Spleen (tissue), 13 donors: ENCODE measurements at places on chromosomes 3 and 15. TPM values are rescaled to one million over a fixed set of nuclear protein-coding genes. Genes with fewer than 3 reads are reported as not detected.

SLC22A13 gene
- total RNA-seq, result 1.6 TPM

DNA sequence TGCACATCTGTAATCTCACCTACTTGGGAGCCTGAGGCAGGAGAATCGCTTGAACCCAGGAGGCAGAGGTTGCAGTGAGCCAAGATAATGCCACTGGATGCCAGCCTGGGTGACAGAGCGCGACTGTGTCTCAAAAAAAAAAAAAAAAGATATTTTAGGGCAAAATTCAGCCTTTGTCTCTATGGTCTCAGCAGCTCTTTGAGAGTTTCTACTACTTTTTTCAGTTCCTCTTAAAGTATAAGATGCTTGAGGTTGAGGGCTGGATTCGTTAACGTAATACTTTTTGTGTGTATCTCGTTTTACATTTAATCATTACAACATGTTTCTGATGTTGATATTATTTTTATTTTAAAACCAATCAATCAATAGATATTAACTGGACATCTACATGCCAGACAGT lies 381.2 kb upstream of the TBL1XR1 start:
- no peaks in the 10 kb centered on the region for H3K36me3 ChIP-seq
- H3K27me3 ChIP-seq, result no peaks in the 10 kb centered on the region

- no peak overlapping the region for H3K27ac ChIP-seq
- DNase-seq, result no peak
- no peak overlapping the region for H3K4me3 ChIP-seq
- no peaks in the 10 kb centered on the region for H3K27me3 ChIP-seq
- H3K4me1 ChIP-seq, result no peaks in the 10 kb centered on the region
- H3K36me3 ChIP-seq, result no peaks in the 10 kb centered on the region
These were observed 239.1 kb upstream of the GADL1 start for GRCh38 chr3:31133541-31133940.

- H3K27me3 ChIP-seq, result no peaks in the 10 kb centered on the region
- H3K4me3 ChIP-seq, result no peak overlapping the region
- no peaks in the 10 kb centered on the region for H3K36me3 ChIP-seq
- peak overlapping the region; percentile 74 for H3K27ac ChIP-seq
These were observed 21.6 kb upstream of the PLXNA1 start for GRCh38 chr3:126961191-126961790.

MORC1 gene
- 0.24 TPM for total RNA-seq

PAK6 gene
- 2.0 TPM for total RNA-seq

CEMIP gene
- total RNA-seq, result not detected

DNA sequence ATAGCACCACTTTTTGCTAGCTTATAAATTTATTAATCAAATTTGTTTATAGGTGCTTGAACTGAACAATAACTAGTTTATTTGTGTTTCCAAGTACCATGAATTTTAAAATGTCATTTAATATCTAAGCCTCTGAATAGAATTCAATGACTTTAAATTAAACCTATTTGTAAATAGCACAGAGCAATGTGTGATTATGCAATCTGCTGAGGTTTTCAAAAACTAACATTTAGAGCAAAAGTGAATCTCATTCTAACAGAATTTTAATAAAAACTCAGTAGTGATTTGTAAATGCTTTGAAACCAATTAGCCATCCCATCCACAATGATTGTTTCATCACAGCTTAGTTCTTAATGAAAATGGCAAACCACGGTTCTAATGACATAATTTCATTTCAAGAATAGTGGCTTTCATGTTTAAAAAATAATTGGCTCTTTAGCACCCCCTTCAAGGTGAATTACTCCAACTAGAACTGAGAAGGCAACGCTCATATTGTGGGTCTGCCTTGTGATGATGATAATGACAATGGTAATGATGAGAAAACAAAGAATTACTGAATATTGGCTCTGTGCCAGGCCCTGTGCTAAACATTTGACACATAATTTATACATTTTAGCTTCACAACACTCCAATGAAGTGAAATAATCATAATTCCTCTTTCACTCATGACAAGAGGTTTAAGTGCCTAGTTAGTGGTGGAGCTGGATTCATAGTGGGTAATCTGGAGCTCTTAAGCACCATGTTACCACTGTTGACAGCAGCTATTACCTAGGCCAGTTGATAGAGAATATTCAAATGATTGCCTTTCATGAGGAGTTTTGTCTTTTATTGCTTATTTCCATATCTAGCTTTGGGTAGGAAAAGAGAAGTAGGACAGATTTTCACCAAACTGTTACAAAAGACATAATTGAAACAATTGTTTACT lies 145.7 kb downstream of the RBMS3 start:
- H3K27ac ChIP-seq, result no peak overlapping the region
- no peak overlapping the region for H3K4me3 ChIP-seq
- no peak for DNase-seq
- no peaks in the 10 kb centered on the region for H3K27me3 ChIP-seq
- no peaks in the 10 kb centered on the region for H3K36me3 ChIP-seq

- H3K27ac ChIP-seq, result no peak overlapping the region
- no peaks in the 10 kb centered on the region for H3K4me1 ChIP-seq
- H3K36me3 ChIP-seq, result no peaks in the 10 kb centered on the region
- no peaks in the 10 kb centered on the region for H3K27me3 ChIP-seq
- DNase-seq, result no peak
These were observed 400.7 kb upstream of the TPM1 start for GRCh38 chr15:62641825-62642224.

DCUN1D1 gene
- total RNA-seq, result 30.5 TPM

- H3K4me3 ChIP-seq, result no peak overlapping the region
- H3K4me1 ChIP-seq, result no peaks in the 10 kb centered on the region
- no peak for DNase-seq
- no peaks in the 10 kb centered on the region for H3K36me3 ChIP-seq
- no peak overlapping the region for H3K27ac ChIP-seq
These were observed 37.0 kb downstream of the ATP8B4 start for GRCh38 chr15:50082066-50082465.

- H3K27me3 ChIP-seq, result no peaks in the 10 kb centered on the region
- peaks cover 64% of the 10 kb centered on the region for H3K4me1 ChIP-seq
- DNase-seq, result peak; percentile 79
- no peaks in the 10 kb centered on the region for H3K36me3 ChIP-seq
These were observed 16.4 kb upstream of the FGD5 start for GRCh38 chr3:14802381-14802731.

DNA sequence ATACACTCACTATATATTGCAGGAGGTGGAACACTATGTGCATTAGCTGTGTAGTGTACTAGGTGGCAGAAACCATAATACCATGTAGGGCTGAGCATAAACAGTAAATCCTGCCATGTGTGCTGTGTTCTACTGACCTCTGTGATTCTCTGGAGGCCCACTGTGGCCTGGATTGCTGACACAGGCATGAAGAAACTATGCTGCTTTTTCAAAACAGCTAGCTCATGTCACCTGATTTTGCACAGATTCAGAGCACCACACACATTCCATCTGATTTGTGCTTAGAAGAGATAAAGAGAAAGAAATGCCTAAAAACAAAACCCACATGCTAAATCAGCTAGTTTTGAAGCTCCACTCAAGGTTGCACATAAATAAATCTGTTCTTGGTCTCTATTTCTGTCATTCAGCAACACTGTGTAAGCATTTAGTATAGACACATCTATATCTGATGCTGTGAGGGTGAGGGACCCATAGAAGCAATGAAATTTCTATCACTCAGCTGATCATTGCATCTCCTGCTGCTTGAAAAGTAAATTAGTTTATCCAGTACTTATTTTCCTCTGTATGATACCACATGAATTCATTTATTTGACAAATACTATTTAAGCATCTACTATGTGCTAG lies 1007.7 kb upstream of the SEMA6D start:
- H3K4me3 ChIP-seq, result no peak overlapping the region
- H3K27ac ChIP-seq, result no peak overlapping the region
- no peaks in the 10 kb centered on the region for H3K4me1 ChIP-seq
- DNase-seq, result no peak

LOXL1 gene
- total RNA-seq, result 6.4 TPM

DNA sequence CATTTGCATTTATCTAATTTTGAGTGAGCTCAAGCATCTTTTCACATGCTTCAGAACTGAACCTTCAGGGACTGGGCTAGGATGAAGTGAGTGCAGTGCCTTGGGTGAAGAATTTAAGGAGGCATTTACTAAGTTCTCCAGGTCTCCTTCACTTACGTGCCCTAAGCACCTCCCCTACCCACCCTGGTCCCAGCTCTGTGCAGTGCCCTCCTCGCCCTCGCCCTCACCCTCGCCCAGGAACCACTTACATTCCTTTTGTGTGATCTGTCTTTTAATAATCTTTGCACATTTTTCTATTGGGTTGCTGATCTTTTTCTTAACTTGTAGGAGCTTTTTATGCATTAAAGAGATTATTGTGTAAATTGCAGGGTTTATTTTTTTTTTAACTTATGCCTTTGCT lies 322.6 kb downstream of the THSD4 start:
- H3K36me3 ChIP-seq, result no peaks in the 10 kb centered on the region
- H3K4me1 ChIP-seq, result no peaks in the 10 kb centered on the region
- no peaks in the 10 kb centered on the region for H3K27me3 ChIP-seq

XYLB gene
- 5.7 TPM for total RNA-seq
